T-helper 1 cell (primary cell): ENCODE measurements at places on chromosomes 12 and 14.

DNA sequence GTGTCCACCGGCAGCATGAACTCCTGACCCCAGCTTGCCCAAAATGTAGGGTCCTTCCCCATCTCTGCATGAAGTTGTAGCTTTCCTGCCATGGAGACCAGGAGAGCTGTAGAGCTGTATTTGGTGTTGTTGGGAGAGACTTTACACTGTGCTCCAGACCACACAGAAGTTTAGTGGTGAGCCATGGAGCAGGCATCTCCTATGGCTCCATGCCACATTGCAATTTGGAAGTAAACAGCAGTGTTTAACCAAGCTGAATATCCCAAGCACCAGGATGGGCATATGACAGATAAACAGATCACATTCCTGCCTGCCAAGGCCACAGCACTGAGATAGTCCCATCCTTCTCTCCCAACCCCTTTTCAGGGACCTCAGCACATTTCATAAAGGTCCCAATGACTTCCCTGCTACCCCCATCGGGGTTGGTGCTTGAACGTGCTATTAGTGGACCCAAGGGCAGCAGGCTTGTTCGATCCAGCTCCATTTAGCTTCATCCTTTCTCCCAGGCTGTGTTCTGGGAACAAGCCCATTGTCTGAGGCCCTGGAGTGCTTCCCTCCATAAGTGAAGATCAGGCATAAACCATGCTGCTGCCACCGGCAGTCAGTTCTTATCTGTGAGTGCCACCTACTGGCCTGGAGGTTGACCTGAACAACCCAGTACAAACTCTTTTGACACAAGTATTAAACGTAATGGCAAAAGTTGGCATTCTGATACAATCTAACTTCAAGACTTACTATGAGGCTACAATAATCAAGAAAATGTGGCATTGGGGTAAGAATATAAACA is 172.3 kb upstream of the ATXN7L3B start:
- no peak for DNase-seq

DNA sequence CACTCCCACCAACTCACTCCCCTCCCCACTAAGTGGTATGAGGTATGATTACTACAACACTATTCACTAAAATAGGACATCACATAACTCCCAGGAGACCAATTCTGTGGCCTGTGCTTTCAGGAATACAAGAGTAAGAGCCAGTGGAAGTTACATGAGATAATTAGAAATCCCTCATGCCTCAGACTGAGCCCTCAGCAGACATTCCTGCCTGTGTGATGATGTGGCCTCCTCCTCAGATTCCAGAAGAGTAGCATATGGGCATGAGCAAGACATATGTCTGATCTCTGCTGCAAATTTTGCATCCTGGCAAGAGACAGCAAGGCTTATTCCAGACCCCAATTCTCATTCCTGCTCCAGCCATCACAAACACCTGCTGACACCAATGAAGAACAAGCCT is 46.0 kb upstream of the BMP4 start:
- no peak for DNase-seq

DNA sequence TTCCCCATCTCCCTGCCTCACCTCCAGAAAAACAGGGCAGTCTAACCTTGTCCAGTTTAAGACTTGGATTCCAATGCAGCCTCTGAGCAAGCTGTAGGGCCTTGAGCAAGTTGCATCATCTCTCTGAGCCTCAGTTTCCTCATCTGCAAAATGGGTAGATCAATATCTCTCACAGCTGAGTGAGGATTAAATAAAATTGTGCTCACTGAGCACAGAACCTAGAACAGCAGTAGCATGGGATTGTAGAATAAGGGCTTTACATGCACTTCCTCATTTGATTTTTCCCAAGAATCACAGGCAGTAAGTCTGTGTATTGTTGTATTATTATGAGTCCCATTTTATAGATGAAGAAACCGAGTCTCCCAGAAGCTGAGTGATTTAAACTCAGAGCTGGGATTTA is 2.0 kb downstream of the DTX1 start:
- no peak for DNase-seq

DNA sequence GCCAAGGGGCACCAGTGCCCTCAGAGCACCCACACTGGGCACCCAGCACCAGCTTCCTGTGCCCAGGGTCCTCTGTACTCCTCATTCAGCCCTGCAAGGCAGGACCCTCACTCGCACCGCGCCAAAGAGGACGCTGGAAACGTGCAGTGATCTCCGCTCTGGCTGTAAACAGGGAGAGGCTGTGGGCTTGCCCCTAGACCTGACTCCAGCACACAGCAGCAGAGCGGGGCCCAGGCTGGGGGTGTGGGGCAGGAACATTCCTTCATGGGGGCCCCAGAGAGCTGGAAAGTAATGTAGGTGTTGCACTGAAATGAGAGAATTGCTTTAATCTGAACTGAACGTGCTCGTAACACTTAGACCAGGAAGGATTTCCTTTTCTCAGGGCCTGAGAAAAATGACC is 5.0 kb upstream of the BRF1 start:
- DNase-seq, result no peak

- no peak for DNase-seq
Measured at GRCh38 chr14:97306760-97307246, 509.6 kb downstream of the VRK1 start.

DNA sequence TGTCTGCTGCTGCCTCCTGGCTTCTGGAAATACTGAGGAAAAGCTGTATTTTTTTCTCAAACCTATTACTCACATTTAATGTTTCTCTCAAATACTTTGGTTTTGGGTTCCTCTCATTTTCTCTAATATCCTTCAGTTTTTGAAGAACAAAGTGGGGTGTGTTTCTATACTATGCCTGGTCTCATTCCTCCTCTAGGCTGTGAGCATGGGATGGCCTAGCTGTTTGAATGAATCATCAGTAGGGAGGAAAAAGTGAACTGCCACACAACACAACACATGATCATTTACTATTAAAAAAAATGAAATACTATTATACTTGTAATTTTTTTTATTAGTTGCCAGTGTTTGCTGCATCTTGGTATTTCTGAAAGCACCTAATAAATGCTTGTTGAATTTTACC is 11.3 kb upstream of the SMCO3 start:
- no peak for DNase-seq

DNA sequence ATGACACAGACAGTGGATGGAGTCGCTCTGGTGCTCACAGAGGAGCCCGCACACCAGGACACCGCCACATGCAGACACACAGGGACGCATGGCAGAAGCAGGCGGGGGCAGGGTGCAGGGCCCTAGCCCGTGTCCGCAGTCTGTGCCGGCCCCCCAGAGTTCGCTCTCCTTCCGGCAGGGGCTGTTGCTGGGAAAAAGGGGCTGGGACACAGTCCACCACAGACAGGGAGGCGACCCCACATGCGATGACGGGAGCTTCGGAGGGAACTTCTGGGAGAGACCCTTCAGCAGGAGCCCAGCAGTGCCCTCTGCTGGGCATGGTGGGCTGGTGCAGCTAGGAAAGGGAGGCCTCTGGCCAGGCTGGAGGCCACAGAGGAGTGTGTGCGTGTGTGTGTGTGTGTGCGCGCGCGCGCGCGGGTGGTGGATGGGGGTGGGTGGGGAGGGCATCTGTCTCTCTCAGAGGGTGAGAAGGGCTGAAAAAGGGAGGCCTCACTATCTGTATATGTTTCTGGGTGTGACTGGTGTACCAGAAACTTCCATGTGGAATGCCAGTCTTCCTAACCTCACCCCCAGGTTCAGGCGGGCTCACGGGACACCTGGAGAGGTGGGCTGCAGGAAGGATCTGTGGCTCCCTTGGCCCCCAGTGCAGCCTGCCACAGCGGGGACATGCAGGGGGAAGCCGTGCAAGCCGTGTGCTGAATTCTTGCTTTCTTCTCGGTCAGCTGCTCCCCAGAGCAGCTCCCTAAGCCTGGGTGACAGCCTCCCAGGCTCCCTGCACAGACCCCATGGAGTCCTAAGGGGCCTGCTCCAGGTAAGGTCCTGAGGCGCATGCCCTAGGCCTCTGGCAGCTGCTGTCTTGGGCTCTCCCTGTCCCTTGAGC is 60.7 kb downstream of the PLEKHG3 start:
- DNase-seq, result peak; percentile 56

GRCh38 chr14:39229222-39229543 is 4.5 kb upstream of the MIA2 start:
- no peak for DNase-seq

GRCh38 chr12:63079791-63080502 is 71.1 kb downstream of the AVPR1A start:
- DNase-seq, result no peak

- peak; percentile 1 for DNase-seq
Measured at GRCh38 chr14:104293851-104294627, 155.7 kb downstream of the KIF26A start.

GRCh38 chr12:121490401-121491281 is 90.2 kb downstream of the KDM2B start:
- DNase-seq, result no peak

DNA sequence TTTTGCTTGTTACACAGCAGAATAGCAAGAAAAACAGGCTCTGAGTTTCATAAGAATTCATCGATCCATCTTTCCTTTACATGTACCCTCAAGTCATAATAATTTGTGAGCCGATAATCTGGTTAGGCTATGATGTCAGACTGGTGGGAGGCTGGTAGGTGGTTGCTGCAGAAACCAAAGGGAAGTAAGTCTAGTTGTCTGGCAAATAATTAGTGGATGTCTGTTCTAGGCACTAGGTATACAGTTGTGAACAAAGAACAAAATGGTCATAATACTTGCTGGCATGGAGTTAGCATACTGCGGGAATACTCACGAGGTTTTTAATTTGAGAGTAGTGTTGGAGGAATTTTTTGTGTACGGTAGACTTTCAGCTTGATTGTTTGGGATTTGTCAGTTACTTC is 8.8 kb downstream of the SUSD6 start:
- DNase-seq, result no peak

DNA sequence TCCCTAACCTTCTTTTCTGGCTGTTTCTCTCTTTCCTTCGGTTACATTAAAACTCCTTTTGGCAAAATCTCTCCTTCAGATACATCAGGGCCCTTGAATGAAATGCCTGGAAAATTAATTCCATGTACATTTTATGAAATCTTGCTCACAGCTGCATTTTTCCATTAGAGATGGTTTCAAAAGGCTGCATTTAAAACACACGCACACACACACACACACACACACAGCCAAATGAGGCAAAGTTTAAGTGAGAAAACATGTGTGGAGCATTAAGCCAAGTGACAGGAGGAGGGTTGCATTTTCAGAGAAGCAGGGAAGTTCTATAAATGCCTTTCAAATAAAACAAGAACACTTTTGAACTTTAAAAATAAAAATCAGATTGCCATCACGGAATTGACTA is 216.4 kb downstream of the LRIG3 start:
- no peak for DNase-seq

DNA sequence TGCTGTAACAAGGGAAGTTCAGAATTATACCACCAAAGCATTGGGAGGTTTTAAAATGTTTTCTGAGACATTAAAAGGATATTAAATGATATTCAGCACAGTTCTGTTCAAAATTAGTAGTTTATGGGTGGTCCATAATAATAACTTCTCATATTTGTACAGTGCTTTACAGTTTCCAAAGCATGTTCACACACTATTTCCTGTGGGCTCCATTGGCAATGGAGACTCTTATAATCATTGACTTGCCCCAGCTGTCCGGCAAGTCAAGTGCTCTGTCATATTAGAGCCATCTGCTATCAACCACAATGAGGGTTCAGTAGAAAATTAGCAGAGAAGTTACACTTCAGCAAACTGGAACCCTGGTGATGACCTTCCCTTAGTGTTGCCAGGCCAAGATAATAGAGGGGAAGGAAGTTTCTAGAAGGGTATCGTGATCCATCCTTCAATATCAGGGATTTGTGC is 526.6 kb upstream of the CCDC196 start:
- no peak for DNase-seq

DNA sequence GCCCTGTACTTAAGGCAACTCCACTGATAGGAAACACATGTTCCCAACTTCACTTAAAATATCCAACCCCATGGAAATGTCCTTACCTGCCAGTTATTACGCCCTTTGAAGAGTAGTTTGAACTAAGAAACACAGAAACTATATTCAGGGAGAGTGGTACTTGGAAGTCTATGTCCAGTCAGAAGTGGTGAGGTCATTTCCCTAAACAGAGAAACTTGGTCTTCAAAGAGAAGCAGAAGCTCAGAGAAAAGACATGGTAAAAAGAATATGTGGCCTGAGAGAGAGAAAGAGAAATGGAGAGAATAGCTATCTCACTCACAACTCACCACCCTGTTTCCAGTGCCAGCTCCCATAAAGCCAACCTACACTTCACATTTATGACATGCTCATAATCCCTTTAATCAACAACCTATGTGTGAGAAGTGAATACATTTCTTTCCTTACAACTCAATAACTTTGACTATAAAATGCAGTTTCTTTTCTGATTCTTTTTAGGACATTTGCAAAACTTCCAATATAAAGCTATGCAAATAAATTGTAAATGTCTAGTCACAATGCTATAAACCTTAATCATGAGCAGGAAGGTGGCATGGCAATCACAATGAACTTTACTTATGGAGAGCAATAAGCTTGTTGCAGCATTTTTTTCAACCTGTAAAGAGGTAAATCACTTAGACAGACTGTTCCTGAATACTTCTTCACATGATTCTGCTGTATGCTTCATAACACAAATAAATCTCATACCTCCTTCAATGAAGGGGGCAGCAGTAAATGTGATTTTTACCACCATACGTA is 67.1 kb downstream of the CPNE8 start:
- DNase-seq, result no peak

GRCh38 chr12:78398750-78399149 is 465.8 kb upstream of the SYT1 start:
- no peak for DNase-seq

DNA sequence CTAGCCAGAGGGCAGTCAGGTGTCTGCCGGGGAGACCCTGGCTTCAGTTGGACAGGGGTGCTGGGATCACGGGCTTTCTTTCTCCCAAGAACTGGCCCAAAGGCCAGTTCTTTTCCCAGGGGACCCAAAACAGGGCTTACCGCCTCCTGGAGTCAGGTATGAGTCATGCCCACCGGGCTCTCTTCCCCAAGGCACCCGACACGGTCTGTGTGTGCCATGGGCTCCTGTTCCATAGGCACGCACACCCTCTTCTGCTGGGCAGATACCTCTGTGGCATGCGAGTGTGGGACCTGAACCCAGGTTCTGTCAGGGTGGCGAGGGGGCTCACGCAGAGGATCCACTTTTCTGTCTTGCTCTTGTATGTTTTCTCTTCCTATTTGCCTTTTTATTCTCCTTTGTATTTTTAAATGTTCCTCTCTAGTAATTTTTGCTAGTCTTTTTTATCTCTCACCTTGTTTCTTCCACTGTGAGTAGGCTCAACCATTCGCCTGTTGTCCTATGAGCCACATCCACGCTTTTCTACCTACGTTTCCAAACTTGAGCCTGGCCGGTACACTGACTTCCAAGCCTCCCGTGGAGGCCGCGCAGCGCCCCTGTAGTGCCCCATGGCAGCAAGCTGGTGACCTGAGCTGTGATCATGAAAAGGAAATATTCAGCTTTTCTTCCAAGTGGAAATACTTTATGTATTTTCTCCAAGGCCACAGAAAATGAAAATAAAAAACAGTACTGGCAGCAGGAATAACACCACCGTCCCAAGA is 362.2 kb downstream of the CACNA1C start:
- DNase-seq, result no peak

GRCh38 chr12:101010896-101011295 is 199.1 kb downstream of the SLC5A8 start:
- no peak for DNase-seq

GRCh38 chr12:104502217-104502616 is 45.5 kb downstream of the CHST11 start:
- DNase-seq, result no peak
